ENCODE measurements at places on chromosomes 12 and 14.

GRCh38 chr12:32178341-32179010 lies 71.8 kb downstream of the BICD1 start:
- no peak for DNase-seq

DNA sequence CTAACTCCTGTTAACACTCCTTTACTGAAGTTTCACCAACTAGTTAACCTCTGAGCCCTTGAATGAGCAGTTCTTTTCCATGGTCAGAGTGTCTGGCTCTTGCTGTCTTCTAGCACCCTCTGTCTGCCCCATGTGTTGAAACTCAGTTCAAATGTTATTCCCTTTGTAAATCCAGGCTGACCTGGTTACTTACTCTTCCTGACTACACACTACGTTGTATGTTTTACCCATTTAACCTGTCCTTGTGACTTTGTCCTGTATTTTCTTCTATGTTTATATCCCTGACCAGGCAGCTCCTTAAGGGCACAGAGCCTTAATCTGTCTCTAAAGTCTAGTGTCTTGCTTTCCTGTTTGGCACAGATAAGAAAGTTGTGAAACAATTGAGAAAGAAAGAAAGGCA lies 389.0 kb upstream of the RPL10L start:
- DNase-seq, result no peak

DNA sequence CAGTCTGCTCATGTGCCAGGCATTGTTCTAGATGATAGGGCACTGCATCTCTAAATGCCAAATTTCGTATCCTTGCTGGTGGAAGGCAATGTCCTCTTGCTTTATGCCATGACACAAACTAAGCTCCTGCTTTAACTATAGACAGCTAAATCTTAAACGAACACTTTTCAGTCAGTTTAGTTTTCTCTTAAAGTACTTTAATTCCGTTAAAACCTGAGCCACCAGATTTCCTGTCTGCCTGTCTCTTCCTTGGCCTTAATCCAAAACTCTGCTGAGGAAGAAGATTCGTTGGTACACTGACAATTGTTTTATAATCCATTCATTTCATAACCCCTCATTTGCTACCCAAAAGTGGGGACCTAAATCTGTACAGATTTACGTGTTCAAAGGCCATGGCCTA lies 194.4 kb upstream of the BCL2L14 start:
- no peak for DNase-seq

DNA sequence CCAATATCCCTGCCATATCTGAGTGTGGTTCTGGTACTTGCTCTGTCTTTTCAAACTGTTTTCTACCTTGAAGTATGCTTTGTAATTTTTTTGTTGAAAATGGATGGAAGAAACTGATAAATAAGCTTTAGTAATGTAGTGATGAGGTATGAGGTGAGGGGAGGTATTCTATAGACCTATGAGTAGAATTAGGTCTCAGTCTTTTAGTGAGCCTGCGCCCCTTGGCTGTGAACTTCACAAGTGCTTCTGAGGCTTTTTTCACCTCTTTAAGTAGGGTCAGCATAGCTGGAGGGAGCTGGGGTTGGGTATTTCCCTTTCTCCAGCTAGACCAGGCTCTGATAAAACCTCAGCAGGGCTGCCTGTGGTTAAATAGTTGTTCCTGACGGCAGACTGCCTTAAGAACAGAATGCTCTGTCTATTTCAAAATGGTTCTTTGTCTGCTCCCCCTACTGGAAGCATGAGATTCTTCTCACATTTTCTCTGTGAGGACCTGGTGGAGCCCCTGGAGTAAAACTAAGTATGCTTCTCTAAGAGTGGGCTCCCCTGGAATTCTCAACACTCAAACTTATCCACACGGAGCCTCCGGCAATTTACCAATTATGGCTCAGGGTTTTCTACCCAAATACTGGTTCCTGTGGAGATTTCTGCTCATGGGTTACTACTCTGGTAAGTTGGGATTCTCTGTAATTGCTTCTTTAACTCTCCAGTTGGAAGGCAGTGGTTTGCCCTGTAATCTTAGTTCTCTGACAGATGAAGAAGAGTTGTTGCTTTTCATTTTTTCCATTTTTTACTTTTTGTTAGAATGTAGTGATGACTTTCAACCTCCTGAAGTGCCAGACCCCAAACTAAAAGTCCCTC lies 13.1 kb downstream of the KRT5 start:
- DNase-seq, result no peak

DNA sequence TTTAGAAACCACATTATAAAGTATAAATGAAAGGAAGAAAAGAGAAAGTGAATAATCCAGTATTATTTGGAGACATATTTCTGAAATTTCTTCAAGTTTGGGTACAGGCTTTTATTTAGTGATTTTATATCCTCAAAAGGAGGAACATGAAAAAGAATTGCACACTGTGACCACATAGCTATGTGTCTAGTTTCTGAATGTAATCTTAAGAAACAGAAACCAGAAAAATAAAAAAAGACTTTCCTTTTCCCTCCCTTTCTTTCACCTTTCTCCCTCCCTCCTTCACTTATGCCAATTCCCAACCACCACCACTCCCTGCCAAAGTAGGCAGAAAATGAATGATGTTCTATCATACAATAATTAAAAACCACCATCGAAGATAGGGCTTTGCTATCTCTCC lies 189.6 kb downstream of the PRKD1 start:
- no peak for DNase-seq

DNA sequence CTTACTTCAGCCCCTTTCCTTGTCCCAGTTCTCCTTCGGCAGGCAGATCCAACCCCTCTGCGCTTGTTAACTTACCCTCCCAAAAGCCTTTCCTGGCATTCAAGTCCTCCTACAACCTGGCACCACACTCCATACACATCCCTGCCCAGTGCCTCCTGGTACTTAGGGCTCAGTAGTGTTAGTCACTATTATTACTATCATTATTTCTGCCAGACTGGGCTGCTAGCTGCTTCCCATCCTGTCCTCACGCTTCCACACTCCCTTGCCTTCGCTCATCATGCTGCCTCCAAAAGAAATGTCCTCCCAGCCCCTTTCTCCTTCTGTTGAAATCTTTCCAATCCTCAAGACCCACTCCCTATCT lies 1.6 kb upstream of the HDAC7 start:
- DNase-seq, result no peak

- no peak for DNase-seq
Measured at GRCh38 chr14:71371711-71372396, 464.6 kb downstream of the PCNX1 start.

GRCh38 chr12:123906711-123907420 lies 65.8 kb downstream of the CCDC92 start:
- no peak for DNase-seq

- DNase-seq, result no peak
Measured at GRCh38 chr14:24259282-24260025, 3.5 kb downstream of the TGM1 start.

- DNase-seq, result peak; percentile 10
Measured at GRCh38 chr14:52961060-52961639, 10.3 kb upstream of the FERMT2 start.

DNA sequence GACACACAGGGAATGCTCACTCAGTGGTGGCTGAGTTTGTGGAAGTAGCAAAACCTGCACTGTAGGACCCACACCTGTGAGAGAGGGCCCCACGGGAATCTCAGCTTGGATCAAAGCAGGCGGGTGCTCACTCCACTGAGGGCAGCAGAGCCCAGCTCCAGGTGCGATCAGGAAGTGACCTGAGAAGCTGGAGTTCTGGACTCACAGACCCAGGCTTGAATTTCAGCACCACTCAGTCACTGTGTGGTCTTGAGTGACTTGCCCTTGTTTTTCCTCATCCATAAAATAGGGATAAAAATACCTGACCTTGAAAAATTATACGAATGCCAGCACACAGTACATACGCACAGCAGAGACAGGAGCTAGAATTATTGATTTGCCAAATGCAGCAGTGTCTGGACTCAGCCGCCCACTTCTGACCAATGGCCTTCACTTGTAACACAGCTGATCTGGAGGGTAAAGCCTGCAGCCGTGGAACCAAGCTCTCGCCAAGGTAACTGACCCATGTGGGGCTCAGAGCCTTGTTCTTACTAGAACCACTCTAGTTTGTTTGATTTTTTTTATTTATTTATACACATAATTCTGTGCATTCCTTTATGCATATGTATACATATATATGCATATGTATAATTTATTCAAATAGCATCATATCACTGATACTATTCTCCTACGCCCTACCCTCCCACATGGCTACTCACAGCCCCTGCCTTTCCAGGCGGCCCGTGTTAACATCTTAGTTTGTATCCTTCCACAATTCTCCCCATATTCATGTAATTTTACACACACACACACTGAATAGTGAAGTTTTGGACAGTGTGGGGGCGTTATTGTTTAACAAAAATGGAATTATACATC lies 53.9 kb downstream of the DPF3 start:
- no peak for DNase-seq

GRCh38 chr14:105021656-105022275 lies 883 bp upstream of the CDCA4 start:
- no peak for DNase-seq

DNA sequence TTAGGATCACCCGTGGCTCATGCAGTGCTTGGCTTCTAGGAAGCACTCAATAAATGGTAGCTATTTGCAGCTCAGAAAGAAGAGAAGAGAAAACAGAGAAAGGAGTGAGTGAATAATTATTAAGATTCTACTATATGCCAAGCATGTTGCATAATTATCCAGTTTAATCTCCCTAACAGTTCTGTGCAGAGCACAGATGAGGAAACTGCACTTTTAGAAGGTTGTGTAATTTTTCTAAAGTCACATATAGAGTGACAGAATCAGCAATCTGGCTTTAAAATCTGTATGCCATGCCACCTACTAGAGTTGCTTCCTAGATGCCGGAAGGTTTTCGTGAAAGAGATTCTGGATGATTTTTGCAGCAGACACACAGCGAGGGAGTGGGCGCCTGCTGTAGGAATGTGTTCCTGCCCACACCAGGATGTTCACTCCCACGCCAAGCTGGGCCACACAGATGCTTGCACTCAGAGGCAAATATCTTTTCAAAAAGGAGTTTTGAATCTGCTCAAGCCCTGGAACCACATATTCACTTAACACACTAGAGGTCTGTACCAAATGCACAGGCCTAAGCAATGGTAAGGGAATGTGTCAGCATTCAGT lies 50.2 kb upstream of the SMCO2 start:
- DNase-seq, result no peak

DNA sequence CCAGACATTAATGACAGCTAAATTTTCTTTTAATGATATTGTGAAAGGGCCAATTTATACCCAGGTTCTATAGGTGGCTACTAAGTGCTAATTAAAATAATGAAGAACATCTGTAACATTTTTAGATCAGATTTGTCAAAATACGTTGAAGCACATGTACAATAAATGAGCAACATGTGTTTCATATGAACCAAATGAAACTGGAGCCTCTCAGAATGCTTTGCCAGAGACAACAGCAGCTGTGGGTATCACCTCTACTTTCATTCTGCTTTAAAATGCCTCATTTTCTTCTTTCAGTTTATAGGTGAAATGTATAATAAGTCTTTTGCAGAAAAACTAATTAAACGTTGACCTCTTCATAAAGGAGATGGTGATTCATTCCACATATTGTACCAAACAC lies 26.1 kb upstream of the MYF6 start:
- DNase-seq, result no peak

GRCh38 chr12:97308576-97309198 lies 153.9 kb upstream of the RMST start:
- DNase-seq, result no peak

GRCh38 chr12:4850857-4851380 lies 58.8 kb upstream of the KCNA1 start:
- no peak for DNase-seq

DNA sequence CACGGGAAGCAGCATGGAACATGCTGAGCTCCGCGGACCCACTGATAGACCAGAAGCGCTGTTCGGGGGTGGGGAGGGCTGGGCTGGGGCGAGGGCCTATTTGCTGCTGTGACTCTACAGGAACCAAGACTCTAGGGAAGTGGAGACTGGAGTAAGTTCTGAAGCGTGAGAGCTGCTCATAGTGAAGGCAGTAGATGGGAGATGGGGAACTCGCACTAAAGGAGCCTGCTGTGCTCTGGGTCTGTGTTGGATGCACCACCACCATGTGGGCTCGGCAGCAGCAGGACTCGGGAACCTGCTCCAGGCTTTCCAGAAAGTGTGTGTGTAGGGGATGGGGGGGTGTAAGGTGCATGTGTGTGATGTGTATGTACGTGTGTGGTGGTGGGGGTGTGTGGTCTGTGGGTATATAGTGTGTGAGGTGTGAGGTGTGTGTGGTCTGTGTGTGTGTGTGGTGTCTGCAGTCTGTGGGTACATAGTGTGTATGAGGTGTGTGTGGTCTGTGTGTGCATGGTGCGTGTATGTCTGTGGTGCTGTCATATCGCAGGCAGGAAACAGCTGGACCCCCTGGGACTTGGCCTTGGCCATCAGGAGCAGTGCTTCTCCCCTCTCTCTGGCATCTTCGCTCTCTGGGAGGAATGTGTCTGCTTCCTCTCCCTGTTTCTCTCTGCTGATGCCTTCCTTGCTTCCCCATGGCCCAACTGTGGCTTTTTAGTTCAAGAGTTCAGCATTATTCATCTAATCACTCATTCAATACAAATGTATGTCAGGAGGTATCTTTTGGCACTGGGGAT lies 378.9 kb downstream of the FUT8 start:
- DNase-seq, result no peak

DNA sequence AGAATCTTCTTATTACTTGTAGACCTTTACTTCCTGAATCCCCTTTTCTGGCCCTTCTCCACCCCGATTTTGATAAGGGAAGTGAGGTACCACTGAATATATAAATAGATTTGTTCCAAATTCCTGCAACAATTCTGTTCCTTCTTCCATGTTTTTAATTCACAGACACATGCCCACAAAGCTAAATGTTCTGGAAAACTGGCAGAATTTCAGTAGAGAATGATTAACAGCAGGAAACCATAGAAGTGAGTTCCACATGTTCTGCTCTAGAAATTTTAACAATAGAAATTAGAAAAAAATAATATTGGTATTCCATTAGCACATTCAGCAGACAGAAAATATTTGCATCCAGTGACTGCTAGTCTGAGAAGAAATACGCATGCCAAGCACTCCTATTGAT lies 139.6 kb downstream of the SLC2A13 start:
- DNase-seq, result no peak

- DNase-seq, result no peak
Measured at GRCh38 chr14:103806805-103807204, 40.6 kb downstream of the PPP1R13B start.

DNA sequence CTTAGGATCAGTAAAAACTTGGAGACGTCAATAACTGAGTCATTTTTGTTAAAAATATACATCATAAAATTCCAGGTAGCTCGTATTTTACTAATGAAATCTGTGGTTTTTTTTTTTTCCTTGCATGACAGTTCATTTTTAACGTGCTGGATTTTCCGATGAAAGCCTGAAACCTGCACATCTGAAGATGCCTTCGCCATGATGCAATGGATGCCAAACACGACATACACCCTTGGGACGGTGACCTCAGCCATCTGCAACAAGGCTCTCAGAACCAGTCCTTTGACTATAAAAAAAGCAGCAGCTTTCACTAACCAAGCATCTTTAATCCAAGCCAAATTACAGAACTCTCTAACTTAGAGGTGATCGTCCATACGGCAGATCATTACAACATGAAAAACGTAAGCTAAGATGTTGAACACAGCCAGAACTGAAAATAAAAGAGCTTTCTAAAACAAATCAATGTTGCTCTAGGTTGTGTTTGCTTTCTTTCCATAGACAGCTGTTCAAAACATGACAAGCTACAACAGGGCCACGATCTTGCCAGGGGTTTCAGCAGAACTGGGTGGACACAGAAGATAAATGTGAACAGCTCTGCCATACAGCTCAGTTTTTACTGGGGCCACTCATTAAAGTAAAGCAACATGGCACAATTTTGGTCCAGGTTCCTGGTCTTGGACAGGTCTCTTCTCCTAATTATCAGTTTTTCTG lies 7.8 kb downstream of the NIN start:
- DNase-seq, result no peak

All from anterior cingulate cortex (tissue), 58 donors.